Hematopoietic multipotent progenitor cell treated with erythropoietin and hydrocortisone succinate and interleukin-3 and kit ligand, for 4 days (in vitro differentiated cells): ENCODE measurements at places on chromosomes 6 and 20.

- no peak for DNase-seq
Measured at GRCh38 chr6:132364306-132365074, 36.8 kb downstream of the MOXD1 start.

- DNase-seq: no peak
Measured at GRCh38 chr6:145632971-145633370, 102.3 kb downstream of the EPM2A start.

DNA sequence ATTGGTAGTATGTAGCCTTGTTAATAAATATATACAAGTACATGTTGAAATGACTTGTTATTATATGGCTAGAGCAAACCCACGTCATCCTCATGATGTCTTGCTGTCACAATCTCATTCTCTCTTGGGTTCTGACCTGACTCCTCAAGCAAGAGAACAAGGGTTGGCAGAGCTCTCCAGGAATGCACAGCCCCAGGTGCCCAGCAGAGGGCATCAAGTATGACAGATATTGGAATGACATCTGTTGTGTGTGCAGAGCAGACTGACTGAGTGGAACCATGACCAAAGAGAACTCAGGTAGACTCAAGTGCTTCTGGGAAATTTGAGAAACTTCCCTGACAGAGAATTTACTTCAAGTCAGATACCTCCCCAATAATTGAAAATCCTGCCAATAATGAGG lies 90.6 kb downstream of the PAX1 start:
- peak; percentile 17 for DNase-seq

DNA sequence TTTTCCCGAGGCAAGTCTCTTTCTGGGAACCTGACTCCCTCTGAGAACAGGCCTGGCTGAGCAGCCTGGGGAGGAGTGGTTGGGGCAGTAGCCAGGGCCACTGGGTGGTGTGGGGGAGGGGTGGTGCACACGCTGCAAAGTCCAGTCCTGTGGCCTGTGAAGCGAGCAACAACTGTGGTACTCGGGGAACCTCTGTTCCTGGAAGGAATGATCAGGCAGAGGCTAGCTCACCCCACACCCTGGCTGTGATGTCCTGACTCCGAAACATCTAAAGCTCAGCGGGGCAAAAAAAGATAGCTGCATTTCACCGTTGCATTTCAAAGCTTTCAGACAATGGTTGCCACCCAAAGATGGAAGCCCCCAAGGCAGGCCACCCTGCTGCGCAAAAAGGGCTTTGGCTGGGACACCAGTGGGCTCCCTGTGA lies 25.5 kb downstream of the PCK1 start:
- DNase-seq: no peak

- DNase-seq: no peak
Measured at GRCh38 chr20:21154692-21155091, 28.8 kb downstream of the KIZ start.

DNA sequence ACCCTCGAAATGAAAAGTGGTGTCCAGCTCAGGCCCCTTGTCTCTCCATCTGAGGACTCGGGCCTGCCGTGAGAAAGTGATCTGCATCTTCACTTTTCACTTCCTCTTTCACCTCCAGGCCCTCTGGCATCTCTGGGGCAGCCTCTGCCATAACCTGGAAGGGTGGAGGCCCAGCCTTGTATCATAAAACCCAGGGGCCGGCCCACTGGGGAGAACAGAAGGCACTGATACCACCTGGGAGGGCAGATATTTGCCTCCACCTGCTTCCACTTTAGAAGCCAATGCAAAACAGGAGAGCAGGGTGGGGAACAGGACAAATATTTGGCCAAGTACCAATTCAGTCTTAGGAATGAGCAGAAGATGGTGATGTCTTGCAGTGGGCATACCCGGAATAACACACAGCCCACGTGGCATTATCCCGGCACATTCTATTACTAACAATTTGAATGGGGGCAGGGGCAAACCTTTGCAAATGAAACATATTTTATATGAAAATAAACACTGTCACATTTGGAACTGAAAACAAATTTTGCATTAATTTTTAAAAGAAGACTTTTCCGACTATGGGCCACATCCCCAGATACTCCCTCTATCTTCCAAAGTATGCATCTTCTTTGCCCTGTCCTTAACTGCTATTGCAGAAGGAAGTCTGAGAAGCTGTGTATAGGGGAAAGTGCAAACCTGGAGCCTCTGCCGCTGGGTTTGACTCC lies 69.2 kb upstream of the TBC1D7 start:
- DNase-seq: peak; percentile 84

- DNase-seq: no peak
Measured at GRCh38 chr6:133587546-133588160, 301.3 kb upstream of the TCF21 start.

GRCh38 chr6:56311533-56312448 lies 64.4 kb upstream of the COL21A1 start:
- no peak for DNase-seq

DNA sequence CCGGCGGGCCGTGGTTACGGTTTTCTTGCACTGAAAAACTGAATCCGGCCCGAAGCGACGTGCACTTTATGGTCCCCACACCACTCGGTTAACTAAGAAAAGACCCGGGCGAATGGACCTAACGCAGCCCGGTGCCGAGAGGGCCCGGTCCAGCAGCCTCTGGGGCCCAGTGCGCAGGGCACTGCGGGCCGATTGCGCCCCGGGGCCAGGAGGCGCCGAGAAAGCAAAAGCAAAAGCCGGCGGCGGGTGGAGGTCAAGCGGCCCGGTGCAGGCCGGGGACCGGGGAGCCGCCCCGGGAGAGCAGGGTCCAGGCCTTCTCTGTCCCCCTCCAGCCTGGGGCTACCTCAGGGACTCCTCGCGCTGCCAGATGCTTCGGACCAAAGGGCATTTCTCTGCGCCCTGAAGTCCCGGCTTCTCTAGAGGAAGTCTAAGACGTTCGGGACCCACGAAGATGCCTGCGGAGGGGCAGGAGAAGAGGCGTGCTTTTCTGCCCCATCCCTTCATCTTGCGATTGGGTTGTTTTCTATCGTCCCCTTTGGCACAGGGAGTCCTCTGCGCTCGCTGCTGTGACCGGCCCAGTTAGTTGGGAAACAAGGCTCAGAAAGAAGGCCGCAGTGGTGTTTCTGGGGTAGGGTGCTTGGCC lies 4.4 kb downstream of the FOXF2 start:
- DNase-seq: no peak

GRCh38 chr6:101847690-101848089 lies 454.2 kb downstream of the GRIK2 start:
- no peak for DNase-seq

DNA sequence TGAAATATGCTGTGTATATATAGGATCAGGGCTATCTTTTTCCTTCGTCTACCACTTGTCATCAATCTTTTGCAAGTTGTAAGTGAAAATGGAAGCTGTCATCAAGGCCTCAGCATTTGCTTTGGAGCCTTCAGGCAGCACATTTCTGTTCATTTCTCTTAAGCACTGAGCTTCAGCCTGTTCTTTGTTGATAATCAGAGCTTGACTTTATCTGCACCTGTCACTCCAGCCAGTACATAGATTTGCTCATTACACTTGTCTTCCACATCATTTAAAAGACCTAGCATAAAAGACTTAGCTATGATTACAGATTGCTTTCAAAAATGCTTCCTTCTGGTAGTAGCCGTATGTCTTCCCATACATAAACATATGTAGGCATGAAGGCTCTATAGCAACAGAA lies 189.8 kb upstream of the GRIK2 start:
- no peak for DNase-seq

DNA sequence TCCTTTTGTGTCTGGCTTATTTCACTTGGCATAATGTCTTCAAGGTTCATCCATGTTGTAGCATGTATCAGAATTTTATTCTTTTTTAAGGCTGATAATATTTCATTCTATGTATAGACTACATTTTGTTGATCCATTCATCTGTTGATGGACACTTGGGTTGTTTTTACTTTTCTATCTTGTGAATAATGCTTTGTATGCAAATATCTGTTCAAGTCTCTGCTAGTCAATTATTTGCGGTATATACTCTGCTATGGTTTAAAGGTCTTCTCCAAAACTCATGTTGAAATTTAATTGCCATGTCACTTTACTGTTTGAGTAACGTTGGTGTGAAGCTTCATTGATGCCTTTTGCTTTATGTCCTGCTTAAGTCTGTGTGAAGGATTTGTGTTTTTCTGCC lies 27.5 kb downstream of the ECI2 start:
- DNase-seq: no peak

DNA sequence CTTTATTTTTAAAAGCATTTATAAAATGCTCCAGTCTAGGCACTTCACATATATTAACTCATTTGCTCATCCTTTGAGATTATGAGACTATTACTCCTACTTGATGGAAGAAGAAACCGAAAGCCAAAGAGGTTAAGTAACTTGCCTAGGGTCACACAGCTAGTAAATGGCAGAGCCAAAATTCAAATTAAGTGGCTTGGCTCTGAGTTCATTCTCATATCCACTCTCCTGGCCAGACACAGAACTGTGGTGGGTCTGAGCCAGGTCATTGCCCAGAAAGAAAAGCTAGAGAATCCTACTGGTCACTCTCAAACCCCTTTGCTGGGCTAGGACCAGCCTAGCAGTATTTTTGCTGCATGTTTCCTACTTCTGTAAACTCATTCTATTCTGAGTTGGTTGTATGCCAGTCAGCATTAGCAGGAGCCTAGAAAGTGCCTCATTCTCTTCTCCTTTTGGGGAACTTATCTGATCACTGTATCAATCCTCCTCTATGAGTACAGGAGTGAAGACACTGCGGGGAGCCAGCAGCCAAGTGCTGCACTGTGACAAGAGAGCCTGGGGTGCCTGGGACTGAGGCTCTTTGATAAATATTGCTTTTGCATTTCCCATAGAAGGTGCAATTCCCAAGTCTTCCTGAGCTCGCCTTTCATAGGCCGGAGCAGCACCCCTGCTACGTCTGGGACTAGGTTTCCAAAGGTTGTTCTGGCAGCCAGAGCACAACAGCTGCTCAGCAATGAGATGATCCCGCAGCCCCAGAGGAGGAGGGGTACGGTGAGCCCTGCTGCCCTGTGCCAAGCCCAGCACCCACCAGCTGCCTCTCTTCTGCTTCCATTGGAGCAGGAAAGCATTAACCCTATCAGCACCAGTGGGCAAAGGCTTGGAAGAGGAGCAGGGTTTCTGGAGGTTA lies 728.3 kb downstream of the MAFB start:
- no peak for DNase-seq

- peak; percentile 19 for DNase-seq
Measured at GRCh38 chr6:79841577-79842375, 105.6 kb downstream of the ELOVL4 start.

- no peak for DNase-seq
Measured at GRCh38 chr20:45325371-45325770, 17.3 kb upstream of the MATN4 start.

GRCh38 chr20:48128436-48128835 lies 343.2 kb upstream of the SULF2 start:
- DNase-seq: no peak

GRCh38 chr6:158631678-158632537 lies 12.6 kb downstream of the DYNLT1 start:
- peak; percentile 61 for DNase-seq

DNA sequence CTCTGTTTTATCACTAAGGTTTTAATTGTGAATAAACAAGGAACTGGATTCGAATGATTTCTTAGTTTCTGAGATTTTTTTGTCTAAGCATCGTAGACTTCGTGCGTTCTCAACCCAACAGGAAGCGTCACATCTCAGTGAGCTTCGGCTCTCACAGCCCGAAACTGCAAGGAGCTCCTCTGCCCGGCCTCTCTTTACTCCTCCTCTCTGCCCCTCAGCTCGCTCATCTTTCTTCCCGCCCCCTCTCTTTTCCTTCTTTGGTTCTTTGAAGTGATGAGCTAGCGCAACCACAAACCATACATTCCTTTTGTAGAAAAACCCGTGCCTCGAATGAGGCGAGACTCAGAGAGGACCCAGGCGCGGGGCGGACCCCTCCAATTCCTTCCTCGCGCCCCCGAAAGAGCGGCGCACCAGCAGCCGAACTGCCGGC lies 480 bp upstream of the NT5E start:
- DNase-seq: peak; percentile 17

GRCh38 chr20:17601957-17602356 lies 32.1 kb downstream of the DSTN start:
- DNase-seq: no peak

- no peak for DNase-seq
Measured at GRCh38 chr6:14278006-14278405, 160.4 kb downstream of the CD83 start.

GRCh38 chr6:149140910-149141290 lies 176.6 kb upstream of the TAB2 start:
- DNase-seq: peak; percentile 38

GRCh38 chr20:48006036-48006833 lies 221.0 kb upstream of the SULF2 start:
- peak; percentile 56 for DNase-seq

DNA sequence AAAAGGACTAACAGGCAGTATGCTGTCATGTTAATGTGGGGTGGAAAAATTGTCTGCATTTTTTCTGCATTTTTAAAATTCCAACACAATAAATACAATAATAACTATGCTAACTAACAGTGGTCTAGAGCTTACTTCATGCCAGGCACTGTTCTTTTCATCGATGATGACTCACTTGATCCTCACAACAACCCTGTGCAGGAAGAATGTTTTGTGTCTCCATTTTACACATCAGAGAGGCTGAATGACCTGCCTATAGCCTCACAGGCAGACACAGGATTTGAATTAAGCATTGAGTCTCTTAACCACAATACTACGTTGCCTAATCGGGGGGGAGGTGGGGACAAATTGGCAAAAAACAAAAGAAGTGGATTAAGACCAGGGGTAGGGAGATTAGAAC lies 26.9 kb upstream of the FANCE start:
- no peak for DNase-seq

DNA sequence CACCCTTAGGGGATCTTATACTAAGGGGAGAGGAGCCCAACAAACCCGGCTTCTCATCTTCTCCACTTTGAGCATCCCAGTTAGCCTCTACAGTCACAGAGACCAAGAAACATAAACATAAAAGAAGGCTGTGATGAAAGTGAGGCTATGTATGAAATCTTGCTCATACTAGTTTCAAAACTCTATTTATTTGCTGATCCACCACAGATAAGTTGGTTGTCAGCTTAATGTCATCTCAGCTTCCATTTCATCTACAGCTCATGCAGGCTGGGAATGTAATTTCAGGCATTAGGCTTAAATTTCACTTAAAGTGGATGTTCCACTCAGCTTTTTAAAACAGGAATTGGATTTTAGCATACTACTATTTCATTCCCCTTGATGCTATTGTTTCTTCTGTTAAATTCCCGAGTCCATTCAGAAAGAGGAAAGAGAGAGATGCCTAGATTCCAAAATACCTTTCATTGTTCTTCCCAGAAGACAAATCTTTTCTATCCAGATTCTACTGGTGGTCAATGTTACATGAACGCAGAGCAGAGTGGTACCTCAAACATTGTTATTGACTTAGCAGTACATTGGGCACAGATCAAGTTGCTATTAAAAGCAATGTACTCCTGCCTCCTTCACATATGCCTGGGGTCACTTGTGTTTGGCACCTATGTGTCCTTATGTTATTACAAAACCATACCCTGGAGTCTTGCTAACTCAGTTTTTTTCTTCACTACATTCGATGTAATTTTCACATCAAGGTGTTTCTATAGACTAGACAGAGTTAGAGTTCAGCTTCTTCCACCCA lies 149.0 kb downstream of the HACE1 start:
- DNase-seq: no peak
